ENCODE measurements at places on chromosomes 16 and 17.
A peak's percentile ranks its signal among the peaks of the same experiment; 100 is the strongest.

DNA sequence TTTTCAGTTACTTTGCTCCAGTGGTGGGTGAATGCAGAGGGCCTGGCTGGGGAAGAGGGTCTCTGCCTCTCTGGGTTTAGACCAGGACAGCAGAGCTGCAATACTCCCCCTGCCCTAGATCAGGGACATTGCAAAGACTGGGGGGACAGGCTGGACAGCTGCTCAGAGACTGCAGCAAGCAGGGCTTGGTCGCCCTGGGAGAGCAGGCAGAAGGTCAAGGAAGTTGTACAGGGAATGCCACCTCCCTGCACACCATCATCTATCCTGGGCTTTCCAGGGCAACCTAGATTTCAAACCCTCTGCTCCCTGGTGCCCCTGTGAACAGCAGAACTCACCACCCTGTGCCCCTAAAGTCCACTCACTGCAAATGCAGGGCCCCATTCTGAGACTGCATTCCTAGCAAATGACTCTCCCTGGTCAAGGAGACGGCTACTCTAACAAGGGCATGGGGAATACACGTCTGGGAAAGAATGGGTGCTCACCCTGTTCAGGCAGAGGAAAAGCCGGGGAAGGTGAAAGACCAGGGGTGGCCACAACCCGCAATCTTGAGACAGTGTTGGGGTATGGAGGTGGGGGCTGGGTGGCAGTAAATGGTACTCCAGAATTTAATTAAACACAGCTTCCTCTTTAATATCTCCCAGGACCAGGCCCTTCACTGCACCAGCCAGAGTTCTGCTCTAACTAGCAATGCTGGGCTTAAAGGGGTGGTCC is 1.0 kb downstream of the KIFC3 start:
- no peak for DNase-seq

- DNase-seq: no peak
Observed at GRCh38 chr17:70813355-70813930, 644.1 kb downstream of the KCNJ2 start.

DNA sequence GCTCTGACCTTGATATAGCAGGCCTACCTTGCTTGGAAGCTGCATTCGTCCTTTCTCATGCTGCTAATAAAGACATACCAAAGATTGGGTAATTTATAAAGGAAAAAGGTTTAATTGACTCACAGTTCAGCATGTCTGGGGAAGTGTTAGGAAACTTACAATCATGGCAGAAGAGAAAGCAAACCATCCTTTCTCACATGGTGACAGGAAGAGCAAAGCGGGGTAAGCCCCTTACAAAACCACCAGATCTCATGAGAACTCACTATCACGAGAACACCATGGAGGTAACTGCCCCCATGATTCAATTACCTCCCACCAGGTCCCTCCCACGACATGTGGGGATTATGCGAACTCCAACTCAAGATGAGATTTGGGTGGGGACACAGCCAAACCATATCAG is 6.0 kb upstream of the MAPT start:
- DNase-seq: no peak

GRCh38 chr17:48627623-48628521 is 1.7 kb upstream of the HOXB9 start:
- DNase-seq: no peak

DNA sequence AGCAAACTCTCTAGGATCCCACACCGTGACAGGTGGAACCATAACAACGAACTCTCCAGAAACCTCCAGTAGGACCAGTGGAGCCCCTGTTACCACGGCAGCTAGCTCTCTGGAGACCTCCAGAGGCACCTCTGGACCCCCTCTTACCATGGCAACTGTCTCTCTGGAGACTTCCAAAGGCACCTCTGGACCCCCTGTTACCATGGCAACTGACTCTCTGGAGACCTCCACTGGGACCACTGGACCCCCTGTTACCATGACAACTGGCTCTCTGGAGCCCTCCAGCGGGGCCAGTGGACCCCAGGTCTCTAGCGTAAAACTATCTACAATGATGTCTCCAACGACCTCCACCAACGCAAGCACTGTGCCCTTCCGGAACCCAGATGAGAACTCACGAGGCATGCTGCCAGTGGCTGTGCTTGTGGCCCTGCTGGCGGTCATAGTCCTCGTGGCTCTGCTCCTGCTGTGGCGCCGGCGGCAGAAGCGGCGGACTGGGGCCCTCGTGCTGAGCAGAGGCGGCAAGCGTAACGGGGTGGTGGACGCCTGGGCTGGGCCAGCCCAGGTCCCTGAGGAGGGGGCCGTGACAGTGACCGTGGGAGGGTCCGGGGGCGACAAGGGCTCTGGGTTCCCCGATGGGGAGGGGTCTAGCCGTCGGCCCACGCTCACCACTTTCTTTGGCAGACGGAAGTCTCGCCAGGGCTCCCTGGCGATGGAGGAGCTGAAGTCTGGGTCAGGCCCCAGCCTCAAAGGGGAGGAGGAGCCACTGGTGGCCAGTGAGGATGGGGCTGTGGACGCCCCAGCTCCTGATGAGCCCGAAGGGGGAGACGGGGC is 1.3 kb downstream of the SPN start:
- DNase-seq: peak; percentile 26

DNA sequence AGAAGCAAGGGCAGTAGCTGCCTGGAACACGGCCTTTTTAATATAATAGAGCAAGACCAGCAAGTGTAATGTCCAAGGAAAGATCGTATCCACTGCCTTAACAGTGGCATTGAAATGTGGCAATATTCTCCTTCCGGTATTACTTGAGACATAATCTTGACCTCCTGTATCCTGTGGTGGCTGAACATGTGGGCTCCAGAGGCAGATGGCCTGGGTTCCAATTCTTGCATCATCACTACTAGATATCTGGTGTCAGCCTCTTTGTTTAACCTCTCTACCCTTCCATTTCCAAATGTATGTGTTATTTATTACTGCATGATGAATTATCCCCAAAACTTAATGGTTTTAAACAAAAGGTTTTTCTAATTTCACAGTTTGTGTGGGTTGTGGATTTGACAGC is 3.5 kb upstream of the CDYL2 start:
- no peak for DNase-seq

GRCh38 chr17:40534371-40535189 is 30.7 kb downstream of the CCR7 start:
- no peak for DNase-seq

DNA sequence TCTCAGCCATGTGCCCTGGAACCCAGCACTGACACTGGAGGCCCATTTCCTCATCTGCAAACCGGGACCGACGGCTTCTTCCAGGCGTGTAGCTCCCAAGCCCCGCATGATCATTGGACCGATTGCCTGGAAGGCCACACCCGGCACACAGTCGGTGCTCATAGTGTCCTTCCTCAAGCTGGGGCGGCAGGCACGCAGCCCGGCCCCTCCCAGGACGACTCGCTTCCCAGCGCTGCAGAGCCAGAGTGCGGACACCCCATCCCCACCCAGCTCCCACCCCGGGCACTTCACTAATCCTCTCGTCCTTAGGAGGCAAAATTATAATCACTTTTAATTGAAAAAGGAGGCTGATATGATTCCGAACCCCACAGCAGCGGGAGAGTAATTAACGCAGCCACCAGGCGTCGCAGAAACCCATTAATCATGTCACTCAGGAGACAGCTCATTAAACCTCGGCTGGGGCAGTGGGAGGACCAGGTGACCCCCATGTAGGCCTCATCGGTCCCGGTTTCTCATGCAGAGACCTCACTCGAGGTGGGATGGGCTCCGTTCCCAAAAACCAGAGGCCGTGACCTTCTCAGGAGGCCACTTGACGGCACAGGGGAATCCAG is 33.1 kb downstream of the ZNF469 start:
- no peak for DNase-seq

DNA sequence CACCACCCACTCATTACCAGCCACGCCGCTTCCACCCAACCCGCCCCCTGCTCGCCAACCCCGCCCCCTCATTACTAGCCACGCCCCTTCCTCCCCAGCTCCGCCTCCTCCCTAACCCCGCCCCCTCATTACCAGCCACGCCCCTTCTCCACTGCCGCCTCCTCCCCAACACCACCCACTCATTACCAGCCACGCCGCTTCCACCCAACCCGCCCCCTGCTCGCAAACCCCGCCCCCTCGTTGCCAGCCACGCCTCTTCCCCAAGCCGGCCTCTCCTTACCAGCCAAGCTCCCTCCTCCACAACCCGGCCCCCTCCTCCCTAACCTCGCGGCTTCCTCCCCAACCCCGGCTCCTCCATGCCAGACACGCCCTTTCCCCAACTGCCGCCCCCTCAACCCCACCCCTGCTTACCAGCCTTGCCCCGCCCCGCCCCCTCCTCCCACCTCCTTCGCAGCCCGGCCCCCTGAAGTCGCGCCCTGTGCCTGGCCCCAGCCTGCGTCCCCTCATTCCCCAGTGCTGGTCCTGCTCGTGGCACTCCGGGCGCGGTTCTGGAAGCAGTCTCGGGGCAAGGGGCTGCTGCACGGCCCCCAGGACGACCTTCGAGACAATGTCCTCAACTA is 7.3 kb downstream of the SLC22A31 start:
- peak; percentile 48 for DNase-seq

DNA sequence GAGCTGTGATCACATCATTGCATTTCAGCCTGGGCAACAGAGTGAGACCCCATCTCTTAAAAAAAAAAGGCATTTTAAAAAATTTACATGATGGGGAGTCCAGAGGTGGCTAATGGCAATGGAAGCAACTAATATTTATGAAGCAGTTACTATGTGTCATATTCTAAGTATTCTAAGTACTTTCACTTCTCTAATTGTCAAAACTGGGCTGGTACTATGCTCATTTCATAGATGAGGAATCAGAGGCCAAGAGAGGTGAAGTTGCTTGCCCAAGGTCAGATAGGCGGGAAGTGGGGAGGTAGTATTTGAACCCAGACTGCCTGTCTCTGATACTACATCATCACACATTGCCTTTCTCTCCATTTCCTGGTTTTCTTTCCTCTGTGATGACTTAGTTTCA is 50.7 kb downstream of the SLC5A11 start:
- DNase-seq: no peak
